Smooth muscle cell of the pulmonary artery (primary cell): ENCODE measurements at places on chromosomes 5 and 9. TPM values are rescaled to one million over a fixed set of nuclear protein-coding genes. Genes with fewer than 3 reads are reported as not detected.

The AGTPBP1 gene
- total RNA-seq = 15.6 and 17.5 TPM in 2 replicates

The CBY3 gene
- 0.20 TPM in 1 of 2 replicates, not detected in the other for total RNA-seq

The RANBP3L gene
- total RNA-seq = 0.07 TPM in 2 replicates

The SV2C gene
- under 0.01 TPM in 1 of 2 replicates, not detected in the other for total RNA-seq

The PTGES gene
- 6.5 and 21.0 TPM in 2 replicates for total RNA-seq

The CCL19 gene
- total RNA-seq = not detected in 2 replicates

The PHYHD1 gene
- total RNA-seq = 4.9 and 9.3 TPM in 2 replicates

The SPATA31D4 gene
- not detected in 2 replicates for total RNA-seq

The CAAP1 gene
- 16.9 and 17.4 TPM in 2 replicates for total RNA-seq

The DMRT3 gene
- total RNA-seq = not detected in 2 replicates

The CXXC5 gene
- 125 and 200 TPM in 2 replicates for total RNA-seq

The C9 gene
- total RNA-seq = not detected in 2 replicates

The TRAF2 gene
- total RNA-seq = 14.4 and 18.5 TPM in 2 replicates

The IL4 gene
- not detected in 2 replicates for total RNA-seq

The ELOVL7 gene
- total RNA-seq = 0.07 TPM in 1 of 2 replicates, not detected in the other

The CDC23 gene
- 19.5 and 21.6 TPM in 2 replicates for total RNA-seq

The OR13C8 gene
- total RNA-seq = not detected in 2 replicates

The SOHLH1 gene
- total RNA-seq = not detected in 2 replicates

The MYMK gene
- total RNA-seq = not detected in 2 replicates

The C5orf63 gene
- total RNA-seq = 1.6 and 2.4 TPM in 2 replicates

The ANKRD55 gene
- total RNA-seq = not detected in 2 replicates

The ADRB2 gene
- 0.59 and 1.2 TPM in 2 replicates for total RNA-seq

The TLX3 gene
- not detected in 2 replicates for total RNA-seq

The SPOUT1 gene
- 18.1 and 25.7 TPM in 2 replicates for total RNA-seq

The IPPK gene
- total RNA-seq = 14.7 and 18.4 TPM in 2 replicates

The PCDHB10 gene
- 0.79 and 1.4 TPM in 2 replicates for total RNA-seq

The CORO2A gene
- total RNA-seq = 0.26 and 0.73 TPM in 2 replicates

The CEMIP2 gene
- 53.4 and 106 TPM in 2 replicates for total RNA-seq

The KIF4B gene
- under 0.01 TPM in 1 of 2 replicates, not detected in the other for total RNA-seq

The PCDHA11 gene
- 0.23 and 0.33 TPM in 2 replicates for total RNA-seq

The SLC46A2 gene
- not detected in 2 replicates for total RNA-seq
